ENCODE measurements at places on chromosomes 7 and 10.
A peak's percentile ranks its signal among the peaks of the same experiment; 100 is the strongest.

DNA sequence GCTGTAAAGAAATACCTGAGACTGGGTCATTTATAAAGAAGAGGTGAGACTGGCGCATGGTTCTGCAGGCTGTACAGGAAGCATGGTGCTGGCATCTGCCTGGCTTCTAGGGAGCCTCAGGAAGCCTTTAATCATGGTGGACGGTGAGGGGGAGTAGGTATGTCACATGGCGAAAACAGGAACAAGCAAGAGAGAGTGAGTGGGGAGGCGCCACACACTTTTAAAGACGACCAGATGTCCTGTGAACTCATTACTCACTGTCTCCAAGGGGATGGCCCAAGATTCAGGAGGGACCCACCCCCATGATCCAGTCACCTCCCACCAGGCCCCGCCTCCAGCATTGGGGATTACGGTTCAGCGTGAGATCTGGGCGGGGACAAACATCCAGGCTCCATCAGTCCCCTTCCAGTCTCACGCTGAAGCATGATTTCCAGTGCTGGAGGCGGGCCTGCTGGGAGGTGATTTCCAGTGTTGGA is 3.2 kb downstream of the ZNF316 start:
- DNase-seq: peak; percentile 65

- peak; percentile 27 for DNase-seq
Observed at GRCh38 chr7:25787336-25787735, 364.7 kb upstream of the NFE2L3 start.

- no peak for DNase-seq
Observed at GRCh38 chr7:149224352-149224751, 15.1 kb upstream of the ZNF212 start.

- DNase-seq: no peak
Observed at GRCh38 chr10:71229726-71230655, 17.6 kb downstream of the UNC5B start.

DNA sequence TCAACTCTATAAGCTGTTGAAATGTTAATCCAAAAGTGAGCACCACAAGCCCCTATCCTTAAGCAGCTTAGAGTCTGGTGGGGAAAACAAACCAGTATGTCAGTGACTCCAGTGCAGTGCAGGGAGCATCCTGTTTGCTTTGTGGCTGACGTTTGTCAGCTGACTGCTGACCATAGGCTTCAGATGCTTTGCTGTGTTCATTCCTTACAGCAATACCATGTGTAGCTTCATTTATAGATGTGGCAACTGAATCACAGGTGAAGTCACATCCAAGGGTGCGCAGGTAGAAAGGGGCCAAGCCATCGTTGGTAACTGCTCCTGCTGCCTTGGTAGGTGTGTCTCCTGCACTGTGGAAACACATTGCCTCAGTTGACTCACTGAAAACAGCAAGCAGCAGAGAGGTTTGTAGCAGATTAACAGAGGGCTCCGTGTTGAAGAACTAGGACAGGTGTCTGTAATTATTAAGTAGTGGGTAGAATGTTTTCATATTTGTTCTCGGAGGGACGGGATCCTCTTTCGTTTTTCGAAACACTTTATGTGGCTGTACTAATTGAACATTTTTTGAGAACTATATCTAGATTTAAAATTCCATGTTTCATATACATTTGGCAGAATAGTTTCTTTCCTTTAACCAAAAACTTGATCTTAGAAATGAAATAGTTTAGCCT is 2.0 kb downstream of the INSIG1 start:
- peak; percentile 72 for DNase-seq

- DNase-seq: peak; percentile 39
Observed at GRCh38 chr10:125091891-125092290, 68.5 kb downstream of the CTBP2 start.

GRCh38 chr10:62454687-62455397 is 80.7 kb downstream of the ZNF365 start:
- DNase-seq: peak; percentile 89

- DNase-seq: peak; percentile 49
Observed at GRCh38 chr10:124105594-124105993, 12.2 kb upstream of the CHST15 start.

DNA sequence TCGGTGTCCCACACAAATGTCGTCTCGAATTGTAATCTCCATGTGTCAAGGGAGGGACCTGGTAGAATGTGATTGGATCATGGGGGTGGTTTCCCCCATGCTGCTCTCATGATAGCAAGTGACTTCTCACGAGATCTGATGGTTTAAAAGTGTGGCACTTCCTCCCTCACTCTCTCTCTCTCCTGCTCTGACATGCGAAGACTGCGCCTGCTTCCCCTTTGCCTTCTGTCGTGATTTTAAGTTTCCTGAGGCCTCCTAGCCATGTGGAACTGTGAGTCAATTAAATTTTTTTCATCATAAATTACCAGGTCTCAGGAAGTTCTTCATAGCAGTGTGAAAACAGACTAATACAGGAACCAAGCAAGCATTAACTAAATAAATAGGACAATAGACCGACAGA is 229.1 kb downstream of the GFRA1 start:
- no peak for DNase-seq

DNA sequence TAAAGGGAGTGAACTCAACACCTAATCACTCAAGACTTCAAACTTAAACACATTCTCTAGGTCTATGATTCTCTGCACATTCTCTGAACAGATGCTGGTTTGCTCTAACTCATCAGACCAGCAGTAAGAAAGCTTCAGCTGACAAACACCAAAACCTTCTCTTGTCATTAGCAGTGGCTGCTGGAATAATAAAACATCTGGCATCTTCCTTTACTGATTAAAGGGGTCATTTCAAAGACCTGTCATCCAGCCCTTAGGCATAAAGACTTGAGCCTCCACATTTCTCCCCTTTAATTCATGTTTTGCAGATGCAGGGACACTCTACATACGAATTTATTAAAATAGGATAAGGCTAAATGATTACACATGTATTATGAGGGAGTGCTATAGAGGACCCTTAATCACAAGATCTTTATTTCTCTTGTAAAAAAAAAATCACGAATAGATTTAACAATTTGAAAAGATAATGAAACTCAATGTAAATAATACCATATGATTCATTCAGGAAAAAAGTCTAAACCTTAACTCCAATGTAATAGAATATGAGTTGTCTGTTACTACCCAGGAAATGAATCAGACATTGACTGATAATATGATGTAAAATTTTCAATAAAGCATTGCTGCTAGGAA is 152.4 kb upstream of the GNAI1 start:
- peak; percentile 66 for DNase-seq

DNA sequence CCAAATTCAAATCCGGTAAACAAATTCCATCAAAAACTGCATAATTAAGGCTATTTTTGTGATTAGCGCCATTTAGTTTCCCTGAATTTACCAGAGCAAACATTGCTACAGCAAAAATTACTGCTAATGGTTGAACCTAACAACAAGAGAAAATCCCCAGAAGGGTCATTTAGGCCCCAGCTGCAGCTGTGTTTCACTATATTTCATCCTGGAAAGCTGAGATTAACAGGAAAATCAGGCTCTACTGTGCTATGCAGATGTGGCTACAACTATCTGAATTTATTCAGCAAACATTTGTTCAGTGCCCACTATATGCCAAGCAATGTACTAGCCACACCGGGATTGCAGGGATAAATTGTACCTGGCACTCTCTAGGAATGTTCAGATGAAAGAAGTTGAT is 104.0 kb downstream of the PON1 start:
- DNase-seq: no peak

DNA sequence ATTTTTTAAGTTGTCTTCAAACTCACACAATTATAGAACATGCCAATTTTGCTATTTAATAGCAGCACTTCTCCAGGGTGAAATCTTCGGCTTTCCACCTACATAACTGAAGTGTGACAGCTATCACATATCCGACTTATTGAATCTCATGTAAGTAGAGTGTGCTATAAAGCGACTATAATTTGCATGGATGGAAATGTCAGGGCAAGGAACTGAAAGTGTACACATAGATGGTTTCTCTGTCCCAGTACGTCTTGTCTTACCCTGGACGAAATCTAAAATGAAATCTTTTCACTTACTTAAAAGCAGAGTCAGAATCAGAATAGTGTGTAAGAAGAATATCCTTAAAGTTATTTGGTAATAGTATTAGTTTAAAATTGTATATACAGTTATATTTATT is 132.3 kb downstream of the THSD7A start:
- DNase-seq: no peak

GRCh38 chr7:101333912-101334311 is 12.3 kb upstream of the IFT22 start:
- DNase-seq: no peak

DNA sequence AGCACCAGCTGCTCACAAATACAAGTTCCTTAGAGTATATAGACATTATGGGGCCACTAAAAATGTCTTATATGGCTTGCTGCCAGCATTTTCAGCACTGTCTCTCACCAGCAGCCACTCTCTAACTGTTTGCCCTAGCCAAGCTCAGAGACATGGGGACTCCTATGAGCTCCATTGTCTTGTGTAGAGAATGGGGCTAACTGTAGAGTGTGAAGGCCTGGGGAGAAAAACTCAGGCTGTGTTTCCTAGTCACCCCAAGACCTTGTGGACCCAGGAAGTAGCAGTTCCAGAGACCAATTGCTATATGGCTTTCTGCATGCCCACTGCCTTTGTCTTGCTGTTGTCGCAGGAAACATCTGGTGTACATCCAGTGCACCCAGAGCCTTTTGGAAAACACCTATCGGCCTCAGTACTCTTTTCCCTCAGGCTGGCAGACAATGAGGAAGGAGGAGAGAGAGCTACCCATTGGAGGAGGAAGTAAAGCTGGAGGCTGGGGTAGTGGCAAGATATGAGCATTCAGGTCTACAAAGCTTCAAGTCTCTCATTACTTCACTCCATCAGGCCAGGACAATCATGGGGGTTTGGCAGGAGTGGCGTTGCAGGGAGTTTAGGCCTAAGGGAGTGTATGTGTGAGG is 28.4 kb downstream of the ENTPD1 start:
- DNase-seq: no peak

DNA sequence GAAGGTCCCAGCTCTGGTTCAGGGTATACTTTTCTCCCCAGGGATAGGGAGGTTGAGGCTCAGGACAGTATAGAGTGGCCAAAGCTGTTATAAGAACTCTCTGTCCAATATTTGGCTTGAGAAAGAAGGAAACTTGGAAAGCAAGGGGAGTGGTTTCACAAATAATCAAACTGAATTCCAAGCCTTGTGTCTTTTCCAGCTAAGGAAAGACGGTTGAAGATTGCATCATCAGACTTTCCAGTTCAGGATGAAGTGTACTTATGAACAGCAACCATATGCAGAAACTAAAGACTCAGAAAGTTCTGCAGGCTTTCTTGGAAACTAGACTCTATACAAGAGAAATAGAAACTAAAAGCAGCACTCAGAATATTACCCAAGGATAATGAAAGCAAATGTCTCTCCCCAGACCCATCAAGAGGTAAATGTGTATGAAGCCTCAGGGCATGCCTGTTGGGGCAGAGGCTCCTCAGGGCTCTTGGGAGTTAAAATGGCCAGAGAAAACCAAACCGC is 46.4 kb downstream of the RAMP3 start:
- DNase-seq: peak; percentile 73

DNA sequence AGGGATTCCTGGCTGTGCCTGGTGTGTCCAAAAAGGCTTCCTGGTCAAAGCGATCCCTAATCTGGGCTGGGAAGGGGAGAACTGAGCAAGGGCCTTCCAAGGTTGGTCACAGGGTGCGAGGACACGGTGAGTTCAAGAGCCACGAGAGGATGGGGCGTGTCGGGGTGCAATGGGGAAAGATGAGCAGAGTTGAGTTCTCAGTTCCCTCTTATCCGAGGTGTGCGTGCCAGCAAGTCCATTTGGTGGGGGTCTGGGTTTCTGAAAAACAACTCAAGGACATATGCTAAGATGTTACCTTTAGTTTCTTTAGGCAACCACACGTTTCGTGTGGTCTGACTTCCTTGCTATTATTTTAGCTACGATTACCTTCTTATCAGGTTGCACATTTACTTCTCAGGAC is 1.3 kb downstream of the ZNF775 start:
- no peak for DNase-seq

GRCh38 chr7:101058355-101058754 is 26.9 kb upstream of the TRIM56 start:
- DNase-seq: peak; percentile 74

- DNase-seq: no peak
Observed at GRCh38 chr10:6178581-6178980, 24.2 kb upstream of the PFKFB3 start.

DNA sequence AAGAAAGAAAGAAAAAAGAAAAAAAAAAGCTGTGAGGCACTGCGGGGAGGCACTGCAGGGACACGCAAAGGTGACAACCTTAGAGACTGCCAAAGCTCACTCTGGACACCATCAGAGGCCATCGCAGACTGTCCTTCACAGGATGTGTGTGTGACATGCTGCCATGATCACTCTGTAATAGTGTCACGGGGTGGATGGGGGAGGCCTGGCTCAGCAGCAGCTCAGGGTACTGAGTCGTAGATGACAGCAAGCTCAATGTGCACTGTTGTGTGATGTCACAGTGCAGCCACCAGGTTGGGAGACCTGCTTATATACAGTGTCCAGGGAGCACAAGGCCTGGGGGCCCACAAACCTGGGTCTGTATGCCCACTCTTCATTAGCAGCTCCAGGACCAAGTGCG is 83.3 kb downstream of the SLIT1 start:
- DNase-seq: no peak

DNA sequence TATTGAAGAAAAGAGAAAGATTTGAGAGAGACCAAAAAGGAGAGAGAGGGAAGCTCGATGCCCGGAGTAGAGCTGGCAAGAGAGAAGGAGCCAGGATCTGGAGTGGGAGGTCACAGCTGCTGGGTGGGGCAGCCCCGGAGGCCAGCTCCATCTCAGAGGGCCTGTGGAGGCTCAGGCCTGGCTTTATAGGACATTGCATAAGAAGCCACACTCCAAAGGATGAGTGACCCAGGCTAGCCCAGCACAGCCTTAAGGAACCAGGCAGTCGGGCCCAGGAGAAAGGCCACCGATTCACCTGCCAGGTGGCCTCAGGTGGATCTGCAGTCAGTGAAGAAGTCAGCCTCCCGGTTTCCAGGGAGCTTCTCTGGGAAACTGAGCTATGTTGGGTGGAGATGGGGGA is 676 bp downstream of the PLAC9 start:
- peak; percentile 33 for DNase-seq

- DNase-seq: no peak
Observed at GRCh38 chr7:106552645-106553445, 108.1 kb downstream of the CCDC71L start.

DNA sequence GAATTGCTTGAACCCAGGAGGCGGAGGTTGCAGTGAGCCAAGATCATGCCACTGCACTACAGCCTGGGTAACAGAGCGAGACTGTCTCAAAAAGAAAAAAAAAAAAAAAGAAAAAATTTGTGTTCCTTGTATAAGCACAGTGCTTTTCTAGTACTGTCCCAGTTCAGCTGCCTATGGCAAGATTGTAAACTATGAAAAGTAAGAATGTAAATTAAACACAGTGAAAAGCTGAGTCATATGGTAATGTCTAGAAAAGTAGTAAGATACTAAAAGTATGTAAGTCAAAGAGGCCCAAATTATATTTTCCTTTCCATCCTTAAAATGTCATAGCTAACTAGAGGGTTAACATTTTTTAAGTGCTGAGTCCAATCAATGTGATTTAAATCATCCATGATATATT is 42.8 kb downstream of the RBM20 start:
- peak; percentile 57 for DNase-seq

DNA sequence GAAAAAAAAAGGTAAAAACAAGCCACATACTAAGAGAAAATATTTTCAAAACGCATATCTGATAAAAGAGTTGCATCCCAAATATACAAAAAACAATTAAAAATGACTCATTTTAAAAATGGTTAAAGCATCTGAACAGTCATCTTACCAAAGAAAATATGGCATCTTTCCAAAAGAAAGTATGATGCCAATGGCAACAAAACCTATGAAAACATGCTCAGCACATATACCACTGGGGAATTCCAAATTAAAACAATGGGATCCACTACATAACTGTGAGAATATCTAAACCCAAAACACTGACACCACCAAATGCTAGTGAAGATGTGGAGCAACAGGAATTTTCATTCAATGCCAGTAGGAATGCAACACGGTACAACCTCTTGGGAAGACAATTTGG is 39.3 kb downstream of the VSTM2A start:
- no peak for DNase-seq

Measured in fibroblast of villous mesenchyme (primary cell).